ENCODE measurements at places on chromosomes 7 and 10.

DNA sequence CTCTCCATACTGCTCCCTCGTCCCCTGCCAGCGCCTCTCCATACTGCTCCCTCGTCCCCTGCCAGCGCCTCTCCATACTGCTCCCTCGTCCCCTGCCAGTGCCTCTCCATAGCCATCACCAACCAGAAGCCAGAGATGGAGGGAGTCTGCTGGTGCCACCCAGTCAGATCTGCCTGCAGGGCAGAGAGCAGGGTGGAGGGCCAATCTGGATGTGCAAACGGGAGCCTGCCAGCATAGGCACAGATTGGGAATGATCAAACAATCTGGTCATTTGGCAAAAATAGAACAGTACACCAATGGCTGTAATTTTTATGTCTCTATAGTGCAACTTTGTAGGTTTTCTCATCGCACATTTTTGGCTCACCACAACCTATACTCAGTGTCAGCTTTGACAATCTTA is 76.9 kb upstream of the LRRC4 start:
- no peak for DNase-seq

GRCh38 chr7:155375337-155376277 is 77.9 kb downstream of the INSIG1 start:
- no peak for DNase-seq

GRCh38 chr7:36606153-36606975 is 117.9 kb downstream of the AOAH start:
- DNase-seq = no peak

- no peak for DNase-seq
These were observed 173.5 kb downstream of the KCNMA1 start for GRCh38 chr10:77463967-77464745.

DNA sequence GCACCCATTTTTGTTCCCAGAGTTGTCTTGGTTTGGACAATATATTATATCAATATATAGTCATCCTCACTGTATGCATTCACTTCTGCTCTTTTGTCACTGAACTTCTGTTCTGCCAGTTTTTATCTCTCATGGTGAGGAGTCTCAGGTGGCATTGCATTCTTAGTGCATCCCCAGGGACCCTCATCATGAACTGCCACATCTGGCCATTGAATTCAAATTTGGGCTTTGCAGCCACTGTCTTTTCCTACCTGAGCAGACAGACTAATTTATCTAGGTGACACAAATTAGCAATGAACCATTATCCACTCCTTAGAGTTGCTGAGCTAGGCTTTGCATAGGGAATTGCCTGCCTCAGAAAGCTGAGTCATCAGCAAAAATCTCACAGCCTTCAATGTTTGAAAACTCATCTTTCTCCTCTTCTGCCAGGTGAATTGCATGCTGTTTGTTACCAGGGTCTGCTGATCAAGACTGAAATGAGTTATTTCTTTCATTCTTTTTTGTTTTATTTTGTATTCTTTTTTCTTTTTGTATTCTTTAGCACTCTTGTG is 316.8 kb upstream of the MTPN start:
- DNase-seq = no peak

DNA sequence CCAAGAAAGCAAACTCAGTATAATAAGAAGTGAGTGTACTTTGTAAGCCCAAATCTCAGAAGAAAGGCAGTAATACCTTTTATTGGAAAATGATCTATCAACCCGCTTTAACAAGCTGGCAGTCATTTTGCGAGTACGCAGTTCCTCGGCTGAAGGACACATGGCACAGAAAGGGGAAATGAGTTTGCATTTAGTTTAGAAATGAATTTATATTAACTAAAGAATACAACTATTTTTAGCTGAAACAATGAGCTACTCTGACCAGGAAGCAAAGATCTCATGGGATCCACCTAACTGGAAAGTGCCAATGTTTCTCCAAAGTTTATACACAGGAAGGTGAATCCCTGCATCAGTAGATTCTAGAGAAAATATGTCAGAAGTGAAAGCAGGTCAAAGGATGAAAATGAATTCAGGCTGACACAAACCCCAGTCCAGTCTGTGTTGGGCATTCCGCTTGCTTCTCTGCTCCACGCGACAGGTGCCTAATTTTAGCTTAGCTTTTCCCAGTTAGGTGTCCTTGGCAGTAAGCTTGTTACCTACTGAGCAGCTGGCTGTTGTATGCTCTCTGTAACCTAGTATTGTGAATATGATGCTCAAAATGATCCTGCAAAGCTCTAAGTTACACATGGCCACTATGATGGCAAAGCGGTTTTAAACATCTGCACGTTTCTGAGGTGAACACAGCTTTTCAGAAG is 112.8 kb downstream of the LARP4B start:
- DNase-seq = no peak

GRCh38 chr10:98338896-98339295 is 70.9 kb upstream of the LOXL4 start:
- no peak for DNase-seq

GRCh38 chr10:105195831-105196230 is 554.7 kb downstream of the SORCS3 start:
- DNase-seq = no peak
